HFFc6 (cell line): ENCODE measurements at places on chromosomes 5 and 9.

GRCh38 chr5:124963236-124963919, 216.9 kb upstream of the ZNF608 start:
- DNase-seq = peak; percentile 76

GRCh38 chr5:160508780-160509361, 87.2 kb downstream of the PTTG1 start:
- peak; percentile 83 for DNase-seq

GRCh38 chr9:15509931-15510788, 610 bp downstream of the PSIP1 start:
- DNase-seq = no peak

- no peak for DNase-seq
Observed at GRCh38 chr5:102554082-102554481, 55.3 kb upstream of the SLCO6A1 start.

- no peak for DNase-seq
Observed at GRCh38 chr9:11457825-11458790, 845.3 kb upstream of the PTPRD start.

DNA sequence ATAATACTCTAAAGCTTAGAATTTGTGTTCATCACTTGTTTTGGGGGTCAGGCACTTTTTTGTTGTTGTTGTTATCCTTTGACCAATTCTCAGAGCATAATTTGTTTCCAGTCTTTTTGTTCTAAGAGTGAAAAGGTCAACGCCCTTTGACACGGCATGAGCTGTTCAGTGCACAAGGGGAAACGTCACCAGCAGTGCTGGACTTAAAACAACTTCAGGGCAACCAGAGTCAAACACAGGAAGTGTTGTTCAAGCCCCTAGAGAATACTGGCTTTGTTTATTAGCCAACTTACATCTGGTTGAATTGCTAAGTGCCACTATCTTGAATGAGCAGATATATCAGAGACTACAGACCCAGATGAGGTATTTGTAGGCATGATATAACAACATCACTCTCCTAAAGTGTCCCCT, 368.9 kb downstream of the TMEM161B start:
- no peak for DNase-seq

GRCh38 chr5:76345582-76345981, 57.5 kb upstream of the IQGAP2 start:
- no peak for DNase-seq

GRCh38 chr9:132293145-132293721, 61.6 kb downstream of the SETX start:
- DNase-seq = no peak

DNA sequence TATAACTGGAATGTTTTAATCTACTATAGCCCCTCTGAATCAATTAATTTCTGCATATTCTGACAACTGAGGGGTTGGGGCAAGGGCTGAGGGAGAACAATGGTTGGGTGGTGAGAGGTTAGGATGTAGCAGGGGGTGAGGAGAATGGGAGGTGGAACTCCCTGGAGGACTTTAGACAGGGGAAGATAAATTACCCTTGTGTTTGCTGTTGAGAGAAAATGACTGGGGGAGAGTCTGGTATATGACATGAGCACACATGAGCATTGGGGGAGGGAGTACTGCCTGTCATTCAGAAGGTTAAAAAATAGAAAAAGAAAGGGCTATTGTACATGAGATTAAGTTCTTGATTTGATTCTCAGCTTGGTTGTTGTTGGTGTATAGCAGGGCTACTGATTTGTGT, 37.2 kb upstream of the PAPPA start:
- no peak for DNase-seq

- DNase-seq = no peak
Observed at GRCh38 chr5:77920359-77921058, 144.4 kb upstream of the TBCA start.

- no peak for DNase-seq
Observed at GRCh38 chr5:82885627-82886389, 191.4 kb downstream of the TMEM167A start.

- DNase-seq = no peak
Observed at GRCh38 chr5:154709368-154710305, 45.5 kb upstream of the LARP1 start.

DNA sequence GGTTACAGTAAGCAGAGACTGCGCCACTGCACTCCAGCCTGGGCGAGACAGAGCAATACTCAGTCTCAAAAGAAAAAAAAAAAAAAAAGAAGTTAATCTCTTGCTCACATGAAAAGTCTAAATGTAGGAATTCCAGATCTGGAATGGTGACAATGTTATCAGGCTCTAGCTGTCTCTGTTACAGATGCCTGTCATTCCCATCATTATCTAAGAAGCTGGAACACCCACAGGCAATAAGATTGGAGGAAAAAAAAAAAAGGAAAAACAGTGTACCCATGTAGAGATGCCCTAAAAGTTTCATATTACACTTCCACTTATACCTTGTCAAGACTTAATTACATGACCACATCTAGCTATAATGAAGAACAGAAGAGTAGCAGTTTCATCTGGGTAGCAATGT, 38.2 kb downstream of the PTBP3 start:
- no peak for DNase-seq

- DNase-seq = no peak
Observed at GRCh38 chr5:75568202-75568601, 43.1 kb upstream of the ANKDD1B start.

DNA sequence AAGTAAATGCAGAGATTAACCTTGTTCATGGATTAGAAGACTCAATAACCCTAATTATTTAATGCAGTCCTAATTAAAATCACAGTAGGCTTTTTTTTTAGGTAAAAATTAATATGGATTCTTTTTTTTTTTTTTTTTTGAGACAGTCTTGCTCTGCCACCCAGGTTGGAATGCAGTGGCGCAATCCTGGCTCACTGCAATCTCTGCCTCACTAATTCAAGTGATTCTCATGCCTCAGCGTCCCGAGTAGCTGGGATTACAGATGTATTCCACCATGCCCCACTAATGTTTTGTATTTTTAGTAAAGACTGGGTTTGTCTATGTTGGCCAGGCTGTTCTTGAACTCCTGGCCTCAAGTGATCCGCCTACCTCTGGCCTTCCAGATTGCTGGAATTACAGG, 40.6 kb downstream of the DENND4C start:
- DNase-seq = no peak

- DNase-seq = no peak
Observed at GRCh38 chr5:15785531-15785981, 285.6 kb downstream of the FBXL7 start.

- DNase-seq = no peak
Observed at GRCh38 chr9:105497704-105498103, 49.9 kb downstream of the FSD1L start.

GRCh38 chr5:170573660-170574059, 69.8 kb downstream of the KCNIP1 start:
- no peak for DNase-seq

DNA sequence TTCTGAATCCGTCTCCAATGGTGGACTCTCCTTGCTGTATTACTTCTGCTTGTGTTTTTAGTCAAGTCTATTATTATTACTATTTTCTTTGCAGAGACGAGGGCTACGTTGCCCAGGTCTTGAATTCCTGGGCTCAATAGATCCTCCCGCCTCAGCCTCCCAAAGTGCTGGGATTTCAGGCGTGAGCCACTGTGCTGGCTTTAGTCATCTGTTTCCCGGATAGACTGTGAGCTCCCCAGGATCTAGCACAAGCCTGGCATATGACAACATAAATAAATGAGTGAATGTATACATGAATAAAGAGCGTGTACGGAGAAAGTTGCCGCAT, 439 bp upstream of the DDX46 start:
- no peak for DNase-seq

- no peak for DNase-seq
Observed at GRCh38 chr9:76943054-76943453, 37.1 kb upstream of the PRUNE2 start.

GRCh38 chr5:133389066-133389590, 223.2 kb downstream of the FSTL4 start:
- no peak for DNase-seq

GRCh38 chr5:141234109-141234667, 11.0 kb upstream of the PCDHB15 start:
- DNase-seq = peak; percentile 9

DNA sequence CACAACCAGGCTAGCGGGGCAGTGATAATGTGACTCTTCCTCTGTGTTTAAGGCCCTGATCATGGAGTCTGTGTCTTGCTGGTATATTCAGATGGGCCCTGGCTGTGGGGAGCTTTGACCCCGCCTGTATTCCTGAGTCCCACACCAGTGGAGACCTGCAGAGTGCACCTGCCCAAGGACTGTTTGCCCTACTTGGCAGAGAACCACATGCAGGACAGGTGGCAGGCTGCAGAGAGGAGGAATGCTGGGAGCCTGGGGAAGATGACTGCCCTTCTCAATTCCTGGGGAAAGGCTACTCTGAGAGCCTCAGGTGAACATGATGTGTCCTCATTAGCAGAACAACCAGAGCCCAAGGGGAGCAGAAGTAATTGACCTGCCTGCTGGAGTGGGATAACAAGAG, 36.2 kb downstream of the IARS1 start:
- DNase-seq = no peak

DNA sequence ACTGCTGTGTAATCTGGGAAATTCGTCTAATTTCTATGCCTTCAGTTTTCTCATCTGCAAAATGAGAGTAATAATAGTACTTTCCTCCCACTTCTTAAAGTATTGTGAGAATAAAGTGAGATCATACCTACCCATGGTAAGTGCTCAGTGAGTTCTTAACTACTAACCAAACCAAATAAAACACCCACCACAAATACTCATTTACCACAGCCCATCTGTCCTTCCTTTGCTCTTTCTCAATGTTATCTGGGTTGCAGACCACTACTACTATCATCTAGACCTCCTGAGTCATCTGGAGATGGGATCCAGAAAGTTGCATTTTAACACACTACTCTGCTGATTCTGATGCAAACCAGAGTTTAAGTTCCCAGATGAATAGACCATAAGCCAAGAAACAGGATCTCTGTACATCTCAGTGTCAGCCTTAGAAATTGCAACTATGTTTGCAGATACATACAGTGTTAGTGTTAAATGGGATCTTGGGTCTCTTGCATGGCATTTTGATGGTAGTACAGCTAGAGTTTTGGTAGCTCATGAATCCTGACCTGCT, 105.4 kb upstream of the ATP10B start:
- no peak for DNase-seq

DNA sequence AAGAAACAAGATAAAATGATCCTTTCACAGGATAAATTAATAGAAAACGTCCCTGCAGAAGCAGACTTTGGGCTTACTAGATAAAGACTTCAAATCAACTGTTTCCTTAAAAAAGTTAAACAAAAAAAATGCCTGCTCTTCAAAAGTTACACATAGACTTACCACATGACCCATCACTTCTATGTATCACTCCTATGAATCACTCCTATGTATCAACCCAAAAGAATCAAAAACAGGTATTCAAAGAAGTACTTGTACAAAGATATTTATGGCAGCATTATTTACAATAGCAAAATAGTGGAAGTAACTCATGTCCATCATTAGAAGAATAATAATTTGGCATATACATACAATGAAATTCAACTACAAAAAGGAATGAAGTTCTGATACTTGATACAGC, 56.3 kb upstream of the PRDM9 start:
- no peak for DNase-seq

GRCh38 chr5:170266570-170267381, 30.8 kb downstream of the LCP2 start:
- DNase-seq = no peak

DNA sequence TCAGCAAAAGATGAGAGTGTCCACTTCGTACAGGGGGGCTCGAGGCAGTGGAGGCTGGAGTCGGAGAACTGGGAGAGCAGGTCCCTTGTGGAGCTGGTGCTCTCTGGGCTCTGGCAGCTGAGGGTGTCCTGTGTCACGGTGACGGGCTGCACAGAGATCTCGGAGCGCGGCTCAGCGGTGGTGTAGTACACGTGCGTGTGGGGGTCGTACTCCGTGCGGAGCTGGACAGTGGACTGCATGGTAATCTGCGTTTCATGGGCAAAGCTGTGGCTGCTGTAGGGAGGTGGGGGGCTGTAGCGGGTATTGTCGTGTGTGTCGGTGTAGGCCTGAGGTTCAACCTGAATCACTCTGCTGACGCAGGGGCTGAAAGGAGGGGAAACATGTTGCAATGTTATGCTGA, 48.0 kb downstream of the PTCH1 start:
- DNase-seq = no peak

- DNase-seq = peak; percentile 5
Observed at GRCh38 chr5:36462295-36463021, 143.9 kb upstream of the SLC1A3 start.

DNA sequence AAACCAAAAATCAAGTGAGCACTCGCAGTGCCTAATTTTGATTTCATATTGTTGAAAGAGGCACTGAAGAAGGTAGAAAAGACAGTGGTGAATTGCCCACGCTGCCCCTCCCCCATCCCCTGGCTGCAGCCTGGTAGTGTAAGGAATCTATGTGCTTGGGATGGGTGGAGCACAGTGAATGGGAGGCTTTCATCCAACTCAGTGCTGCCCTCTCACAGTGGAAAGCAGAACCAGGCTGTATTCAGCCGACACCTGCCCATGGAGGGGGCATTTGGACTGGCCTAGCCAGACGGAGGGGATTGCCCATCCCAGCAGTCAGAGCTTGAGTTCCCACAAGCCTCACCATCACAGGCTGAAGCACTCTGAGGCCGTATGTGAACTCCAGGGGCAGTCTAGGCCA, 800.4 kb upstream of the DMAC1 start:
- no peak for DNase-seq

DNA sequence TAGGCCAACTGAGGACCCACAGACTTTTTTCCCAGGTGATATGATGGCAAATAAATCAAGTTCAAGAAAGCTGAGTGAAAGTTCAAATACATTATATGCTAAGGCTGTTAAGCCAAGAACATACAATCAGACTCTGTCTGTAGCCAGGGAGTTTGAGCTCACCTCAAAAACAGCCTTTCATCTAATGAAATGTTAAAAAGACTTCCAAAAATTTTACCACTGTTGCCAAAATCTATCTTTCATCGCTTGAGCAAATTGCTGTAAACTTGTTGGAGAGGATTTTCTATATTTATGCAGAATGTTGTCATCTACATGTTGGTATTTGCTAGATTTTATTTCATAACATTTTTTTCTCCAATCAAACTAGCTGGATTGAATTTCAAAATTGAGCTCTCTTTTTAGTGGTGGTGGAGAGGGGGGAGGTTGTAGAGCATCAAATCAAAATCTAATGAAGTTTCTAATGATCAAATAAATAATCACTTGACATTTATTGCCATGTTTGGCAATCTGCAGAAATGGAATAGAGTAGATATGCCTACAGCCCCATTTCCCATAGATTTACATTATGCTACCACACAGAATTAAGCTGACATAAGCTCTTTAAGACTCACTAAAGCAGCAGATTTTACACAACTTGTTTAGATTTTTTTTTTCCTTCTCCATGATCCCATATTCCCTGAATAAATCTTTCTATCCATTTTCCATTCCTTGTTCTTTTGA, 828.9 kb upstream of the ZNF608 start:
- no peak for DNase-seq

- DNase-seq = no peak
Observed at GRCh38 chr5:28896949-28897348, 1858.6 kb upstream of the CDH9 start.
